ENCODE measurements at places on chromosomes 11 and 22.

DNA sequence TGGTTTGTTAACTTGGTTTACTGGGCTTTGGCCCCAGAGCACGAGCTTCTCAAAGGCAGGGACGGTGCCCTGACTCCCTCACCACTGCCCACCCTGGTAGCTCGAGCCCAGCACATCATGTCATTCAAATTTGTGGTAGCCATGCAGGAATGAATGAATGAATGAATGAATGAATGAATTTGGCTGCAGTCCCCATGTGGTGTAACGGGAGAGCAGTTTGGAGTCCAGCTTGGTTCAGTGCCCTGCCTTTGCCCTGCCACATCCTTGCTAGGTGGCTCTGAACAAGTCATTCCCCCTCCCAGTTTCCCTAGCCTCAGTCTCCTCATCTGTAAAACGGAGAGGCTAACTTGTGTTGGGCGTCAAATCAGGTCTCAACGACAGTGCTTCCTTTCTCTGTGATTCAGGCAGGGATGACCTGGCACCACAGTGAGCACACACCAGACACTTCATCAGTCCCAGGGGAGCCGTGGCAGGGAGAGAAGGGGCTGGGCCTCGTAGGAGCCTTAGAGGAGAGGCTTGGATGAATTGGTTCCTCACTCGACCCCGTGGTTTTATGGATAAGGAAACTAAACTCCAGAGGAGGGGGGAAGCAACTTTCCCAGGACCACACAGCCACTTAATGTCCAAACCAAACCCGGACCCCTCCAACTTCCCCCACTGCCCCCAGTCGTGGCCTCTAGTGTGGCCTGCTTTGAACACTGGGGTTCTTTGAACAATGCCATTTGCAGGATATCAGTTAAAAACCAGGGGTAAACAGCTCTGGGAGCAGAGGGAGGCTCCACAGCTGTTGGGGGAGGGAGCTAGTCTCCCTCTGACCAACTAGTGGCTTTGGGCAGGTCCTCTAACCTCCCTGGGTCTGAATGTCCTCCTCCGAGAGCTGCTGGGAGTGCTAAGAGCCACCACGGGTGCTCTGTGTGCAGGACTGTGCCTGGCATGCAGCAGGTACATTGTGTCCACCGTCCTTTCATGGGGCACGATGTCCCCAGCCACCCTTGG is 86.2 kb downstream of the CACNA1I start:
- no peak for DNase-seq

DNA sequence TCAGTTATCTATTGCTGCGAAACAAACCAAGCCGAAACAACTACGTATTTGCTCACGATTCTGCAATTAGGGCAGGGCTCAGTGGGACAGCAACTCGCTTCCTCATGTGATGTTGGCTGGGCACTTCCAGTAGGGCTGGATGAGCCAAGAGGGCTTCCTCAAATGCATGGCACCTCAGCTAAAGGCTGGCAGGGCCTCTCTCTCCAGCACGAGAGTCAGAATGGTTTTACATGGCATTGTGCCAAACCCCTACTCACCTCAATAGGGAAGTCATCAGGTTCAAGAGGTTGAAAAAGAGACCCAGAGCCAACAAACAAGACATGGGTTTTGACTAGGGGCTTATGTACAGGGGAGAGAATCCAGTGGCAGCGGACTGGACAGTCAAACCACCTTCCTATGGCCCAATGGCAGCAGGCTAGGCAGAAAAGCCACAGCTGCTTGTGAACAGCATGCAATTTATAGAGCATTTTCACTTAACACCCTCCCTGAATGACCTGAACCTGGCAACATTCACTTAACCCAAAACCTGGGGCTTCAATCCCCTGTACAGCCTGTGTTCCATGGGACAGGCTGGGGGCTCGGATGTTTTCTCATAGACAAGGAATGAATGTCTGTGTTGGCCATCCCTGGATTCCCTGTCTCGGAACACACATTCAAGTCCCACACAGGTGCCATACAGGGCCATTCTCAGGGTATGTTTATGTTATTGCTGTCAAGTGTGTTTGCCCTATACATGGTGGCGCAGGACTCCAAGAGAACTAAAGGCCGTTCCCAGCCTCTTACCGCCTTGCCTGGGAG is 154.2 kb upstream of the NAV2 start:
- no peak for DNase-seq

- DNase-seq = no peak
Measured at GRCh38 chr11:67463186-67463585, 5.9 kb downstream of the TMEM134 start.

DNA sequence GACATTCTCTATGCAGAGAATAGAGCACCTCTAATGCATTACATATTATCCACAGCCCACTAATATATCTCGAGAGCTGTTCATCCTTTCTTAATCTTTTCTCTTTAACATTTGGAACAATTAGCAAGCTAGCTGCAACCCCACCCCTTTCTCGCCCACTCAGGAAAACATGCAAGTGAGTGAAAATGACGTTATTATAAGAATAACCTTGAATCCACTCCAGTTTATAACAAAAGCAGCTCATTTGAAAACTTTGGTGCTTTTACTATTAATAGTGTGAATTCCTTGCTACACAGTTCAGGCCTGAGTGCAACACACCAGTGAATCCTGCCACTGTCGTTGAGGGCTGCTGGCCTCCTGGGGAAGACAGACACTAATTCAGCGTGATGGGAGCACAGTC is 63.3 kb upstream of the BMAL1 start:
- no peak for DNase-seq

DNA sequence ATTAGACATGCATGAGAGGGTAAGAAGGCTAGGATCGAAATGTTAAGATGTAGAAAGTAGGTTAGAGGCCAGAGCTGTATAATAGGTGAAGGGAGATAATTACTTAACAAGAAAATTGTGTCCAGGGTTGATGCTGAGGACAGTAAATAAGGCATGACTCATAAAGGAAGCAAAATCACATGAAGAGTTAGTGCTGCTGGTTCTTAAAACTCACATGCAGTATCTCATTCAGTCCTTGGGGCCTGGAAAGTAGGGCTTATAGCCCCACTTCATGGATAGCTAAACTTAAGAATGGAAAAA is 130.2 kb downstream of the NCAM1 start:
- no peak for DNase-seq
